Stimulated activated CD4-positive, alpha-beta T cell treated with anti-CD3 and anti-CD28 coated beads, Interleukin-2, amount 100 ng/mL, for 4 hours (primary cell): ENCODE measurements at places on chromosomes 7 and 10.

GRCh38 chr7:27032839-27033238 lies 63.0 kb downstream of the HOXA1 start:
- no peak for DNase-seq

DNA sequence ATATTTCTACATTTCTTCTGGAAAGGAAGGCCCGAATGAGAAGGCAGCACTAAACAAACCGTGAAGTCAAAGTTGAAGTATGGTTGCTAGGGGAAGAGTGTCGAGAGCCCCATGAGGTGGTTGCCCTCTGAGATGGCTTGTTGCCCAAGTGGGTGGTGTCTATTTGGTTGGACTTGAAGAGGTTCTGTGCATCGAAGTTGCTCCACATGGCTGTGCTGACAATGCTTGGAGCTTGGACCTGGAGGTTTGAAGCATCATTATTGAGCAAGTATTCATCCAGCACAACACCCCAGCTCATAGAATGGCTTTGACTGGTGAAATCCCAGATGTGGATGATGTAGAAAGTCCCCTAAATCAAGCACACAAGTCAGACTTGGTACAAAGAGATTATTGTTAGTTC lies 165.2 kb upstream of the CDCA7L start:
- no peak for DNase-seq

GRCh38 chr10:103715430-103715829 lies 139.9 kb downstream of the SH3PXD2A start:
- no peak for DNase-seq

- DNase-seq, result peak; percentile 18
These were observed 87.7 kb upstream of the PRKCQ start for GRCh38 chr10:6667679-6668270.

- no peak for DNase-seq
These were observed 116.3 kb downstream of the MDFIC start for GRCh38 chr7:115038158-115038557.

GRCh38 chr10:32446536-32447406 lies 831 bp downstream of the CCDC7 start:
- no peak for DNase-seq

DNA sequence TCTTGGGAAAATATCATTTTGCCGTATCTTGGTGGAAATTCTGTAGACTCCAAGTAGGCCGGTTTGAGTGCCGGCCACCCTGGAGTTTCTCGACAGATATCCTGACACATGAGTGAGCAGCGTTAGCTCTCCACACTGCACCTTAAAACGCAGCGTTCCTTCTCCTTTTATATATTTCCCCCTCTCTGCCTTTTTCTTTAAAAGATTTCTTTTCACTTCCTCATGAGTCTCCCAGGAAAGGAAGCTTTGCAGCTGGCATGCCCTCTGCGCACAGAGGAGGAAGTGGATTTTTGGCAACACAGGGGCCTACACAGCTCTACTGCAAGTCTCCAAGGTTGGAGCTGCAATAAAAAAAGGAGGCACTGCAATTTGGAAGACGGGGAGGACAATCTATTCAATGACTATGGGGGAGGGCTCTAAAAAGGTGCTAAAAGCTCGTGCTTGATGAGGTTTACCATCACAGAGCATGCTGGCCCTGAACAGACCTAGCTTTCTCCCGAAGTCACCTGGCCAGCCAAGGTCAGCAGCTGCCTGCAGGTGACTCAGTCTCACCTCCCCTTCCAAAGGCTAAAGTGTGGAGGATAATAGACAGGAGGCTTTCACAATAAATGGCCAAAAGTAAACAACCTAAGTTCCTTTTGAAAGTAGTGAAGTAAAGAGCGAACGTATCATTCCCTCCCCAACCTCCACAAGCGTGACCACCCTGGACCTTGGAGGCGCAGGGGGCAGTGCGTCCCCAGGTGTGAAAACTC lies 252.8 kb downstream of the ZMYND11 start:
- no peak for DNase-seq

DNA sequence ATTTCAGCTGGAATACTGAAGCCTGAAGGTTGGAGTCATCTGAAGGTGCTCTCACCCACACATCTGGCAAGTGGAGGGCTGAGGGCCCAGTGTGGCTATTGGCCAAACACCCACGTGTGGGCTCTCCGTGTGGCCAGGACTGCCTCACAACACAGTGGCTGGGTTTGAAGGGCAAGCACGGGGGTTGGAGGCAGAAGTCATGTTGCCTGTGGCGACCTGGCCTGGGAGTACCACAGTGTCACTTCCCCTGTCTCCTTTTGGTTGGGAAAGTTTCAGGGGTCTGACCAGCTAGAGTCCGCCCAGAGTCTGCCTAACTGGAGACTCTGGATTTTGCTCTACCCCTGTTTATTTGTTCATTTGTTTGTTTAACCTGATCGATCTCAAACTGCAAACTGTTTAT lies 169.5 kb downstream of the DNAJB6 start:
- DNase-seq, result no peak

DNA sequence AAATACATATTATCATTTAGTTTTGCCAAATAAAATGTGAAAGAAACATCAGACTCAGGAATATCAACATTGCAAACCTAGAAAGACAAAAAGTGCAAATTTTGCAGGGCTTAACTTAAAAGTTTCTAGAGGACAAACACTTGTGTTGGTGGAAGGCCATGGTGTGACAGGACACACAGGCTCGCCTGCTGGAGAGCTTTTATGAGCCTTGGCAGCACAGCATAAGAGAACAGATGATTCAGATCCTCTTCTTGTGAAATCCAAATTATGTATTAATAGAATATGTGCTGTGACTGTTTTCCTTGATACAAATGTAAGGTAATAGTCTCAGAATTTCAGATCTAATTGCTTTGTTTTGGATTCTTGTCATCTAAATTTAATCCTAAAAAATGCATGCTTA lies 72.9 kb upstream of the ABCB5 start:
- no peak for DNase-seq

GRCh38 chr7:106534271-106534846 lies 126.6 kb downstream of the CCDC71L start:
- DNase-seq, result no peak

GRCh38 chr7:27520815-27521790 lies 141.6 kb downstream of the HIBADH start:
- DNase-seq, result no peak

GRCh38 chr10:127306479-127306878 lies 110.1 kb upstream of the INSYN2A start:
- DNase-seq, result no peak
